ENCODE measurements at places on chromosomes 13 and 19.

GRCh38 chr13:47481536-47481935, 519.5 kb downstream of the SUCLA2 start:
- no peak for DNase-seq

DNA sequence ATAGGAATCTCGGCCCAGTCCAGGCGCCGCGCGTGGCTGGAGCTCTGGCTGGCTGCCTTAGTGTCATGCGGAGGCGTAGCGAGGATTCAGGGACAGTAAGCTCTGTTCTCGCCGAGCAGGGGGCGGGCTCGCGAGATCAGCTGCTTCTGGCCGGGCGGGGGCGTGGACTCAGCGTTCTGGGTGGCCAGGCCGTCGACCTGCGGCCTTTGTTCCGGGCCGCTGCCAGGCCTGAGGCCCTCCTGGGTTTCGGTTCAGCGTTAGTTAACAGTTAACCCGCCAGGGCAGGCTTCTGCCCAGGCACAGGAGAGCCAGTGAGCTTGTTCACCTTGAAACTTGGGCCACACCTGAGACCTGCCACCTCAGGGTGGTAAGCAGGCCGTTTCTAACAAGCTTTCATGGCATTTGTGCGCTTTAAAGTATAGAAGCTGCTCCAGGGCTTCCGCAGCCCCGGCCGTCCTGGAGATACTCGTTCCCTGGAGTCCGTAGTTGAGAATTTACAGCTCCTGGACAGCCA, 332.2 kb upstream of the SGCG start:
- no peak for DNase-seq

- DNase-seq, result no peak
These were observed 26.5 kb downstream of the ZNF607 start for GRCh38 chr19:37692956-37693620.

DNA sequence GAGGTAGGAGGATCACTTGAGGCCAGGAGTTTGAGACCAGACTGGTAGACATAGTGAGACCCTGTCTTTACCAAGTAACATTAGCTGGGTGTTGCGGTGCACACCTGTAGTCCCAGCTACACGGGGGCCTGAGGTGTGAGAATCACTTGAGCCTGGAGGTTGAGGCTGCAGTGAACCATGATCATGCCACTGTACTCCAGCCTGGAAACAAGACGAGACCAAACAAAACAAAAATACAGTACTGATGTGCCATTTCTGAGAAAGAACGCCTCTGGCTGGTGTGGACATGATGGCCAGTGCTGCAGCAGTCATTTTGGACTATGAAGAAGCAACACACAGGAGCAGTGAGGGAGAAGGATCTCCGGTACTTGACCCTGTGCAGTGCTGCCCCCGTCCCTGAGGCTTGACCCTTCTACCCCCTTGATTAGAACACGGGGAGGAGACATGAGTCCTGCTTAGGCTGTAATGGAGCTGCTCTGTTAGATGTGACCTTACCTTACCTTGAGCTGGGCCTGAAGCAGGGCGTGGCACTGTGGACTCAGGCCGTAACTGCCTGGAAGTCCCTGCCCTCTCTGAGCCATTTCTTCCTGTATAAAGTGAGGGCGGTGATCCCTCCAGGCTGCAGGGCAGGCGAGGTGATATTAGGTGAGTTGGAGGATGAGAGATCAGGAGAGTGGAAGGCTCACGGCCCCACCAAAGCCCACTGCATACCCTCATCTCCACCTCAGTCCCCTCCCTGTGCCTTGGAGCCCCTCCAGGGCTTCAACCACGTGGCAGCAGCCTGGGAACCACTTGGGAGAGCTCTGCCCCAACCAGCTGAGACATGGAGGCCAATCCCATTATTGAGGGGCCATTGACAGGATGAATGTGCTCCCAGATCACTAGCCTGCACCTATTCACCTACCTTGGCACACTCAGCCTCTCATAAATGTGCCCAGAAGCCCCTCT, 5.9 kb downstream of the RPL18A start:
- no peak for DNase-seq

DNA sequence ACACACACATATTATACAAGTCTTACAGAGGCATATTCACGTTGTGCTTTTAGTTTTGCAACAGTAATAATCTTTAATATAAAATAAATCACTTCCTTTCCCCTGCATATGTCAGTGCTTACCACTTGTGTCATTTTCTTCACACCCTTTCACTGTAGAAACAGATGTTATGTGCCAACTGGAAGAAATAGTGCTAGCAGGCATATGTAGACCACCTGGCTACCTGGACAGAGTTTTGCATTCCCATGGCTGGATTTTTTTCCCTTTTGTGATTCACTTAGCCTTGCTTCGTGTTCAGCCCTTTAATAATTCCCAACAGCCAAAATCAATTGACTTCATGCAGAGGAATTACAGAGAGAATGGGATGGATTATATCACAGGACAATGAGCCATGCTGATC, 399.1 kb upstream of the SPRY2 start:
- DNase-seq, result no peak

DNA sequence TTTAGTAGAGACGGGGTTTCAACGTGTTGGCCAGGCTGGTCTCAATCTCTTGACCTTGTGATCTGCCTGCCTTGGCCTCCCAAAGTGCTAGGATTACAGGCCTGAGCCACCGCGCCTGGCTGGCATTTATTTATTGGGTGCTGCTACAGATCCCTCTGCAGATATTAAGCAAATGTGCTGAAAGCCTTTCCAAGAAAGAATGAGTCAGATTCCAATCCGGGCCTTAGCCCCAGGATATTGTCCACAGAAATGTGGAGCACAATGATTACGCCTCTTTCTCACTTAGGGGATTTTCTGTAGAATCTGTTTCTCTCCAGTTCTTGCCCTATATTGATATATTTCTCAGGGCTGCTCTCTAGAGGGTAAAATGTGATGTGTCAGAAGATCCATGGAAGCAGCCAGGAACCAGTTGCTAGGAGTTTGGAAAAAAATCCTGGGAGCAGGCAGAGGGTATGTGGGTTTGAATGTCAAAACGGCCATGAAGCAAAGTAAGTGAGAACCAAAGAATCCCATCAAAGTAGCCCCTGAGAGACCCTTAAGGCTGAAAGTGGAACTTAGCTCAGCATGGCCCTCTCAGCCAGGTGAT, 24.8 kb upstream of the IGFL4 start:
- DNase-seq, result no peak

- DNase-seq, result no peak
These were observed 4.0 kb downstream of the RDH13 start for GRCh38 chr19:55058781-55059610.

GRCh38 chr13:91372911-91373310, 25.4 kb downstream of the MIR17HG start:
- DNase-seq, result no peak

DNA sequence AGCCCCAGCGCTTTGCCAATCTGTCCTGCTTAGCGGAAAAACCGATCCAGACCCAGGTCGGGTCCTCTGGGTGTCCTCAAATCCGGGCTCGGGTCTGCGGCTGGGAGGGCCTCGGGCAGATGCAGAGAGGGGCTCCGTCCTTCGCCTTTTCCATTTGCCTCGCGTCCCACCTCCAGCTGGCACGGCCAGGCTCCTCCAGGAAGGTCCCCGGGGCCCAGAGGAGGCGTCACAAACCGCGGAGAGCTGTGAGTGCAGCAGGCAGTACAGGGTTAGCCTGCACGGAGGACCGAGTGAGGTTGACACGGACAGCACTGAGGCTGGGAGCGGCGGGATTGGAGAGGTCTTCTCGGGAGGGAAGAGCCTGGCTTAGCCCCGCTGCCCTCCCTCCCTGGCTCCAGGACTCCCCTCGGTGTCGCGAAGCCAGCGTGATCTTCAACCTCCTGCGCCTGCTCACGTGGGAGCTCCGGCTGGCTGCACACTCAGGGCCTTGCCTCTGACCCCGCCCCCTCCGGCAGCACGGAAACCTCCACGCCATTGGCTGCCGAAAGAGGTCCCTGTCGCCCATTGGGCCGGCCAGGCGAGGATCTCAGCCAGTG, 2.8 kb upstream of the IFNL2 start:
- DNase-seq, result no peak

DNA sequence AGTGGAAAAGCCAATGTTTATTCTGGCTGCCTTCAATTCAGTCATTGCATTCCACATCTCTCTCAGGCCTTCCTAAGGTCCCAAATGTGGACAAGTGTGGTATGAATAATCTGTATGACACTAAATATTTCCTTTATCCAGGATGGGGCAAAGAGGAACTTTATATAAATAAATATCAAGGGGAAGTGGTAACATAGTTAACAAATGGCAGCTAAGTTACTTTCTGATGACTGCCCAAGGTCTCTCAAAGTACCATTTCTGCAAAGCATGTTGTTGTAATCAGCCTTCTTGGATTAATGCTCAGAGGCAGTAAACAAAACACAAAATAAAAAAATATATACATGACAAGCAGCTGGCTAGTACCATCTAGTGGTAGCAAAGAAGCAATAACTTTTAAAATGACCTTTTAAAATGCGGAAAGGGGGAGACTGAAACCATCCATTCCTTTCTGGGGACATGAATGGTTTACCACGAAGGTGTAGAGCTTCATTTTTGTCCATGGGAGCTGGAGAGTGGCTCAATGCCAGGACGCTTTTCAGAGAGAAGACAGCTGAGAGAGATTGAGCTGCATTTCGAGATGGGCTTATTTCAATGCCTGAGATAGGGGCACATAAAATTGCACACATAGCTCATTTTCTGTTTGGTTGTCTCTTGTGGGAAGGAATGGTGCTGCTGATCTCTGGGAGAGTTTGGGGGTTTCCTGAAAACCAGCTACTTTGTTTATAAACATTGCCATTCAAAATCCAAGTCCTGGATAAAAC, 259.2 kb downstream of the RFC3 start:
- no peak for DNase-seq

All from CD8-positive, alpha-beta T cell (primary cell).